ENCODE measurements at places on chromosomes 6 and 20. TPM values are rescaled to one million over a fixed set of nuclear protein-coding genes. Genes with fewer than 3 reads are reported as not detected.

DNA sequence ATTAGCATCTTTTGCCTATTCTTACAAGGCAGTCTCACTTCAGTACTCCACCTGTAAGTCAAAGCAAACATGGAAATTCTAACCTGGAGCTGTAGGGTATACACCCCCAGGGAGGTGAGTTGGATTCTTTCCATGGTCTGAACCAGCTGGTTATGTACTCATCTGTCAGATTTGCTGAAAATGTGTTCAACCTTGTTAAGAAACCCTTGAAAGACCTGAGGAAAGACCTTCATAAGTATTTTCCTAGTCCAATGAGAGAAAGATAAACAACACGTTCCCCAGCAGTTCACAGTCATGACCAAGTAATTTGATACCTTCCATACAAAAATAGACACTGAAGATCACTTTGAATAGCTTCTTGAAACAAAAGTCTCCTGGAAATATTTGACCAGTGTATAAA, 42.5 kb downstream of the ID4 start:
- no peak for DNase-seq

DNA sequence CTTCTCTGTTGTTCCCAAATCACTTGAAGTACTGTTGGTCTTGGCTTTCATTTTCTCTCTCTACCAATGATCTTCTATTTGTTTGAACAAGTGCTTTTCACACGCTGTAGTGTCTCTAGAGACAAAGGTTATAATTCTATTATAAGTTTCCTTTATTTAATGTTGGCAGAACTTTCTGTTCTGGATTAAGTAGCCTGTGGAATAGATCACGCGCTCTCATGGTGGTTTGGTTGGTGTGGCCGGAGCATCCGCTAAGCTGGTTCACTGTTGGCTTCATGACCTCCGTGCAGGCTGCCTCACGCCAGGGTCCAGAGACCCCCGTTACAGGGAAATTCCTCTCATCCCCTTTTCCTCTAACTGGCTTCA, 30.9 kb upstream of the KIF25 start:
- no peak for DNase-seq

GRCh38 chr20:152131-152530, 5.1 kb upstream of the DEFB127 start:
- DNase-seq: no peak

GRCh38 chr6:88866856-88867255, 96.6 kb downstream of the RNGTT start:
- DNase-seq: no peak

DNA sequence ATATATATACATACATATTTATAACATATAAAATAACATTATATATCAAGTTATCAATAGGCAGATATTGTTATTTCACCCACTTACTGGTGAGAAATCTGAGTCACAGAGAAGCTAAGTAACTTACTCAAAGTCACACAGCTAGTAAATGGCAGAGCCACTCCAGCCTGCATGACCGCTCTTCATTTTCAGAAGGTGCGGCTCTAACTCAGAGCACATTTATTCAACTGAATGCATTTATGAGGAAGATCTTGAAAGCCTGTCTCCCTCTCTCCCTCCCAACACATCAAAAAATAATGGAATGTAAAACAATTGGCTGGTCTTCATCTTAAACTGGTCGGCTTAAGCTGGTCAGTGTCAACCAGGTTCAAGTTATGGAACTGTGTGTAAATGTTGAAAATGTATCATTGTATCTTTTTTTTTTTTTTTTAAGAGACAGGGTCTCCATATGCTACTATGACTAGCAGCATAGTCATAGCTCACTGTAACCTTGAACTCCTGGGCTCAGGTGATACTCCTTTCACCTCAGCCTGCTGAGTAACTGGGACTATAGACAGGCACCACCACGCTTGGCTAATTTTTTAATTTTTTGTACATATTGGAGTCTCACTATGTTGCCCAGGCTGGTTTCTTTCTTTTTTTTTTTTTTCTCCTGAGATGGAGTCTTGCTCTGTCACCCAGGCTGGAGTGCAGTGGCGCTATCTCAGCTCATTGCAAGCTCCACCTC, 70.7 kb upstream of the NCOA3 start:
- DNase-seq: no peak

- peak; percentile 66 for DNase-seq
These were observed 369 bp downstream of the SLC4A11 start for GRCh38 chr20:3238616-3239025.

GRCh38 chr6:65546894-65547293, 160.1 kb downstream of the EYS start:
- no peak for DNase-seq

DNA sequence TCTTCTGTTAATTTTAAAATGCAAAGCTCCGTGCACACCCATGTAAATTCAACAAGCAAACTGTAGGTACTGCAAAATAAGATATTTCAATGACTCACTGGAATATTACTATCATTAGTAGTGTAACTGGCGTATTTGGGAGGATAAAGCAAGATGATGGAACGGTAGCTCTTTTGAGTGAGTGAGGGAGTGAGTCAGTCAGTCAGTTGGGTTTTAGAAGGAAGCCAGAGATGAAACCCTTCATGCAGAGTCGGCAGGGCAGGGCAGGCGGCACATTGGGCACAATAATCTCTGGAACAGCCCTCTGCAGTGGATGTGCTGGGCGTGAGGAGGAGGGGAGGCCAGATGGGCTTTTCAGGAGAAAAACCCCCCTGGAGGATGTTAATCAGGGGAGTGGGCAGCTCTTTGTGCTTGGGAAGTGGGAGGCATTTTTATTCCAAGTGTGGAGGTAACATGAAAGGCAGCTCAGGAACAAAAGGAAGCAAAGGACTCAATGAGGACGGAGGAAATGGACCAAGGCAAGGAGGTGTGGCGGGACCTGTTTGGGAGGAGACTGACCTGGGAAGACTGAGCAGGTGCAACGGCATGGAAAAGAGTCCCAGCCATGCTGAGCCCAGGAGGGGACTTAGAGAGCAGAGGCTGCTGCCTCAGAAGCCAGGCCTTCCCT, 171.2 kb downstream of the ZDHHC14 start:
- DNase-seq: no peak

DNA sequence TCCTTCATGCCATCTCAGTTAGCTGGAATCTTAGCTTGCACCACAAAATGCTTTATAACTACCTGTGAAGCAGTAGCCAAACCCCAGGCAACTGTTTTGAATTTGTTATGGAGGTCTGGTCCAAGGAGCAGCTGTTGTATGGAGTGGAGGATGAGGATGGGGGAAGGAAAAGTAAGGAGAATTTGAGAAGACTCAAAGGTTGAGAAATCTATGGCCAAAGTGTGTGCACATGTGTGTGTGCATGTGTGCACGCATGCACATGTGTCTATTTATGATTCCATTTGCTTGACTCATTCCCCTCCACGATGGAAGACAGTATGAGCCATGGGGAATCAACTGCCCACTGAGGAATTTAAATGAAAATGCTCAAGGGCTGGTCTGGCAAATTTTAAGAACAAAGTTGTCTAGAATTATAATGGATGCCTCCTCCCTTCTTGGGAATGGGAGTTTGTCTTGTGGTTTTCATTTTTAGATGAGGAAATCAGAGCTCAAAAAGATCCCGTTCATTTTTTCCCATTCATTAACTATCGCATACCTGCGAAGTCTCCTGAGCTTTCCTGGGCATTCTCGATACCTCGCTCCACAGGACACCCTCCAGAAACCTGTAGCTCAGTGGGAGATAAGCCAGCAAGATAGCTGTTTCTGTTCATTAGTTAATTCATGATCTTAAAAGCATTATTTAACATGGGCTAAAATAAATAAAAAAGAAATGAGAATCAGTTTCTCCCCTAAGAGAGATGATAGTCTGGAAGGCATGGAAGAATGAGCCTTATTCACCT, 152.3 kb upstream of the NEDD9 start:
- no peak for DNase-seq

Gene TAP1
- 441 TPM for total RNA-seq

Gene CARMIL1
- 5.4 TPM for total RNA-seq

Gene BNIP5
- not detected for total RNA-seq

Gene FAM162B
- not detected for total RNA-seq

Measured in activated CD4-positive, alpha-beta T cell treated with anti-CD3 and anti-CD28 coated beads, Interleukin-2, amount 10 ng/mL, durations not matched to agents 7 days and 5 days (primary cell).